ENCODE measurements at places on chromosomes 5 and 9.

DNA sequence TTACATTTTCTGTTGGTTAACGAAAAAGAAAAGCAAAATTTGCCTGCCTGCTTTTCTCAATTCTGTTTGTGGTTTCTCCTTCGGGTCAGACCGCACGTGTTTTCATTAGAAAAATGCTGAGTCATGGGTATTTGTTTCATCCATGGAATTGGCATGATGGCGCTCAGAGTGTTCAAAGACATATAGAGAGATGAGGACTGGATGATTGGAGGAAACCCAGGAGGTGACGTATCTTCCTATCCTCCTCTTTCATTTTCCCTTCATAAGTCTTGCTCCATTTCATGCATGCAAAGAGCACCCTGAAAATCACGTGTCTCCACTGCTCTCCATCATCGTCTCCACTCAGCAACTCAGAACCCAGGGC lies 353.8 kb upstream of the WWC1 start:
- peak; percentile 81 for DNase-seq

GRCh38 chr5:28077291-28078240 lies 1039.2 kb upstream of the CDH9 start:
- DNase-seq: no peak

- peak; percentile 19 for DNase-seq
Measured at GRCh38 chr5:79702606-79703380, 13.2 kb downstream of the CMYA5 start.

- no peak for DNase-seq
Measured at GRCh38 chr5:149299451-149300054, 27.9 kb downstream of the AFAP1L1 start.

DNA sequence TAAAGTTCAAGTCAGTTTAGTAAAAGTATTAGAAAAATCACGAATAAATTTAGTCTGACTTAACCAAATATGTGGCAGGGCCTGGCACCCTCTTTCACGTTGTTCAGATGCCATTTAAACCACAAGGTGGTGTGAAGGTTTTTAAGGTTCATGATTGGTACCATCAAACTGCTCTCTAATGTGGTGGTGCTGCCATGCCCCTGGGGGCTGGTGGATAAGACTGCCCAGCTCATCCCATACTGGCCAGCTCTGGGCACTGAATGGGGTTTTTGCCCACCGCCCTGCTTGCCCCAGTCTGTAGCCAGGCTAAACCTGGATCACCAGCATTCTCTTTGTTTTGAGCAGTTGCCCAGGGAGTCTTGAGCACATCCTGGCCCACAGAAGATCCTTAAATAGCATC lies 159.3 kb downstream of the GABBR2 start:
- DNase-seq: no peak

DNA sequence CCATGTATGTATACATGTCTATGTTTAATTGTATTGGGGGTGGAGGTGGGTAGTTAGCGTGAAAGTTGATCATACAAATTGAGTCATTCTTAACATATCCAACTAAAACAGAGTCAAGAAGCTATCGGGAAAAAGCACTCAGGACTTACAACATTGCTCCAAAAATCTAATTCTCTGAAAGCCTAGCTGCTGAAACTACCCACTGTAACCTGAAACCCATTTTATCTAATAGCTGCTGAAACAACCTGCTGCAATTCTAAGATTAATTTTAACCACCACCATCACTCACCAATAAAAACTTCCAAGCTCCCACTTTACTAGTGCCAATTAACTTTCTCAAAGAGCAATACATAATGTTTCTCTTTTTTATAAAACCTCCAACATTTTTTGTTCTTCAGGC lies 32.2 kb downstream of the KCNV2 start:
- no peak for DNase-seq

DNA sequence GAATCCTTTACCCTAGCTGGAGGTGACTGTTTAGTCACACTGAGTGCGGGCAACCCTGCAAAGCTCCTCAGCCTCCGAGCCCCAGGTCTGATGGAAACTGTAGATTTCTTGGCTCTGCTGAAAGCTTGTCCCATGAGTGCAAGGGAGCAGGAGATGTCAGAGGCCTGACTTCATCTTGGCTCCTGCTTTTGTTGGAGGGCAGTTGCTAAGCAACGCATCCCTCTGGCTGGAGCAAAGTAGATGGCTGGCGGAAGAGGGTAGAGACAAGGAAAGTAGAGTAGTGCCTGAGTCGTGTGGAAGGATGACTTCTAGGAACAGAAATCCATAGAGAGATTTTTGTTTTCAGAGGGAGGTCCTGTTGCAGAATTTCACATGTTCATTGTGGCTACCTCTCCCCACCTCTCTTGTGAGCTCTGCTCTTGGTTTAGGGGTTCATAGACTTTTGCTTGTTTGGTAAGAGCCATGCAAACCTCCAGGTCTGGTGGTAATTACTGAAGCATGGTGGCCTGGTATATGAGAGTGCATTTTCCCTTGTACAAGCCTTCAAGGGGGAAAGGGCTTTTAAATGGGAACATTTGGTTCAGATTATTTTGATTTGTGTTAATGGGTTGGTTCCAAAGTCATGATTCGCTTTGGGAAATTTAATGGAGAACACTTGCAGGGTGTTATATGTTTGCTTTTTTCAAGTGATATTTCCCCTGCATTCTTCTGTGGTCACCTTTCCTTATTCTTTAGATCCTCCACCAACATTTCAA lies 71.5 kb downstream of the ARHGAP26 start:
- peak; percentile 85 for DNase-seq

- peak; percentile 17 for DNase-seq
Measured at GRCh38 chr5:174097486-174098185, 52.1 kb downstream of the NSG2 start.

DNA sequence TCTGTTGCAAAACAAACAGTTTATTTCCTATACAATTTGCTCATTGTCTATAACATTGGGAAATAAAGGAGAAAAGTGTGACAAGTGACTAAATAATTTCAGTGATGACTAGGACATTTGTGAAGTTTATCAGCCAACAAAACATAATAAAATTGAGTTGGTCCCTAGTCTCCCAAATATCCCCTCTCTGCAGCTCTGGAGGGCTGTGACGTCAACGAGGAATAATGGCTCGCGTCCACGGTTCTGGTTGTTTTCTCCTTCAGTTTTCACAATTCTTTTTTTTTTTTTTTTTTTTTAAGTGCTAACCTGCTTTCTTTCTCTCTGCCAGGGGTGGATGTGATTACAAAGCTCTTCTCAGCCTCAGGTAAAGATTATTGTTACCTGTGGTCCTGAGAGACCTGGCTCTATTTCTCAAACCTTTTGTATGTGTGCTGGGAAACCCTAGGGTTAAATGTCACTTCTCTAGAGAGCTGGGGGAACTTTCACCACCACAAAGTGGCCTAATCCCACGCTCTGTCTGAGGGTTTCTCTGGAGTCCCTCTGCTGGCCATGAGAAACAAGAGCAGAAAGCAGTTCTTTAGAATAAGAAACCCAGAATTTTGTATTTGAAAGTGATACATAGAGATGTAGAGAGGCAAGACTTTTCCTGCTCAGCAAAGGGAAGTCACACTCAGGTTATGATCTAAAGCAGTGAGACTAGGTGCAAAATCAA lies 36.2 kb upstream of the ANKRD55 start:
- DNase-seq: peak; percentile 68

DNA sequence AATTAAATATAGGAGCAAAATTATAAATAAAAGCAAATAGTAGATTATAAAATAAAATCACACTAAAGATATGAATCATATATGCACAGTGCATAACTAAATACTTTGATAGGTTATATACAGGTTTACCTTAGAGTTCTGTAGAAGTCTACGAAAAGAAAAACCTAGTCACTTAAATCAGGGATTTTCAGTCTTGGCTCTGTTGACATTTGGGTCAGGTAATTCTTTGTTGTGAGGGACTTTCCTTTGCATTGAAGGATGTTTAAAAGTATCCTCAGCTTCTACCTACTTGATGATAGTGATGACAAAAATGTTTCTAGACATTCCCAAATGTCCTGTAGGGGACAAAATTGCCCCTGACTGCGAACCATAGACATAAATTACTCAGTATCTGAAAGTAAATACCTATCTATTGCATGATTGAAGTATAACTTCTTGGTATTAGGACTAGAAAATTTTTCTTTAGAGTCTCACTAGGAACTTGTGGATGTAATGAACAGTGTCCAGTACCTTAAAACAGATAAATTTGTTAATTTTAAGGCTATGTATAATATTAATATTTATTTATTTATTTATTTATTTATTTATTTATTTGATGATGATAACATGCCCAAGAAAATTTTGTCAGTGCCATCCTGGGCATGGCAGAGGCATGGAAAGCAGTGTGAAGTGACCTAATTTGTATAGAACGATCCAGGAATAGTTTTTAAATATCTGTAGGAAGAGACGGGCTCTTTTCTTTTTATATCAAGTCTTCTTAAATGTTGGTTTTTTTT lies 44.0 kb upstream of the LRRC70 start:
- DNase-seq: no peak

DNA sequence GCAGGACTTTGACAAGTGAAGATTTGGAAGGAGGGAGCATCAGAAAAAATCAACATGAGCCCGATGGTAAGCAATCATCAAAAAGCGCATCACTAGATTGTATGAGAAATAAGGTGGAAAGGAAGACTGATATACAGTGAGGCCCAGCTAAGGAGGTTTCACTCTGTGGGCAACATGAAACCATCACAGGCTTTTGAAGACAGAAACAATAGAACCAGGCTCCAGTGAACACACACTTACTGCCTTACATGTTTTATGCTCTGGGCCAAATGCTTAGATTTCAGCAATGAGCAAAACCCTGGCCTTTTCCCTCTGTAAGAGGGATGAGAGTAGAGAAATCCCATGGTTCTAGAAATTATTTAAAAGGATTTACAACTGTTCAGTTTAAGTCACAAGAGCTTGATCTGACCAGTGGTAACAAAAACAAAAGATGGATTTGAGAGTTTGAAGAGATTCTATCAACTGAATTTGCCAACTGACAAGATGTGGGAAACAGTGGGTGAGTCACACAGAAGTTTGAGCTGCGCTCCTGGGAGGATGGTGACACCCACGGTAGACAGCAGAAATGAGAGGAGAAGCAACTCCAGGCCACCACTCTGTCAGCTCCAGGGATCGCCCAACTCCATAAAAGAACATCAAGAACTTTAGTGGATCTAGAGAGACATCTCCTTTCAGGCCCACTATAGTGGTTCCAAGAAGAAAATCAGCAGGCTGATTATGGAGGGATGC lies 261.8 kb downstream of the MCTP1 start:
- DNase-seq: peak; percentile 3

DNA sequence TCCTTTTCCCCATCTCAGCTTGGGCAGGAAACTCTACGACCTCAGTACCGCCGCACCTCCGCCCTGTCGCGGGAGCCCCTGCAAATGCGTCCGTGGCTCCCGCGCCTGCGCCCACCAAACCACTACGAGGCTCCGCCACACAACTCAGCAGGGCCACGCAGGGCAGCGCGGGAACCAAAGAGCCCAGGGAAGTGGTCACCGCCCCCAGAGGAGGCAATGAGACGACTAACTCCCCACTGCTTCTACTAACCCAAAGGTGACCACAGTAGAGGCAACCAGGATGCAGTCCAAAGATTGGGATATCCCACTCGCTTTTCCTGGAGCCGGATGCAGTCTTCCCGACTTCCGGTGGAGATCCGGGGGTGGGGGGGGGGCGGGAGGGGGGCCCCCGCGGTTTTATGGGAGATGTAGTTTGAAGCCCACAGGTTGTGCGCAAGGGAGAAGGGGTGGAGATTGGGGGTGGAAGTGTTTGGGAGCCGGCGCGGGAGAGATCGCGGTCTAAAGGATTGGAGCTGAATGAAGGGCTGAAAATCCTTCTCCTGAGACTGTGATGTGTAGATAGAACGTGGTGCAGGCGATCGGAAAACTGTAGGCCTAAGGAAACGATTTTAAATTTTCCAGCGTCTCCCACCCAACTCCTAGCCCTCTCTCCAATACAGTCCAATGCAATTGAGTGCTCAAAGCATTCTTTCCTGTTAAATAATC lies at the start of gene NUDT12:
TSS of gene NUDT12 (minus strand) at position 337 of the 705 bp plus-strand sequence. CDS start 2,541 bp downstream, outside the sequence.
- DNase-seq: peak; percentile 82

- peak; percentile 52 for DNase-seq
Measured at GRCh38 chr5:9765419-9766140, 135.4 kb upstream of the TAS2R1 start.

DNA sequence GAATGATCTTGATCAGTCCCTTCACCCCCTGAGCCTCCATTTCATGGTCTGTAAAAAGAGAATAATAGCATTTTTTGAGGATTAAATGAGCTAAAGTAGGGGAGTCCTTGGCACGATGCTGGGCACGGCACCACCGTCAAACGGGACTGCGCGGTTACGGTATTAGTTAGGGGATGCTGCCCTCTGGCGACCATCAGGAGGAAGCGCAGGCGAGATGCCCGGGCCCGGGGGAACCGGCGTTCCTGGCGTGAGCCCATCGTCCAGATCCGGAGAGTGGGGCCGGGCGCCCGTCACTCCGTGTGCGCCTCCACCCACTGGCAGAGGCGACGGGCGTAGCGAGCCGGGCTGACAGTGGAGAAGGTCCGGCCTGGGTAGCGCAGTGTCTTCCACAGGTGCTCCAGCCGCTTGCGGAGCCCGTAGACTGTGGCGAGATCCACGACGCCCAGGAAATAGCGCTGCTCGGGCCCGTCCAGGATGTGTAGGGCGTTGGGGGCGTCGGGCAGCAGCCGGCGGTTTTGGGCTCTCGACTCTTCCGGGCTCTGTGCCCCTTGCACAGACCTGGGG lies 4.8 kb upstream of the ST6GALNAC4 start:
- peak; percentile 42 for DNase-seq

- DNase-seq: peak; percentile 93
Measured at GRCh38 chr5:122153230-122153629, 23.9 kb downstream of the ZNF474 start.

GRCh38 chr5:54541823-54542783 lies 24.5 kb downstream of the SNX18 start:
- no peak for DNase-seq

DNA sequence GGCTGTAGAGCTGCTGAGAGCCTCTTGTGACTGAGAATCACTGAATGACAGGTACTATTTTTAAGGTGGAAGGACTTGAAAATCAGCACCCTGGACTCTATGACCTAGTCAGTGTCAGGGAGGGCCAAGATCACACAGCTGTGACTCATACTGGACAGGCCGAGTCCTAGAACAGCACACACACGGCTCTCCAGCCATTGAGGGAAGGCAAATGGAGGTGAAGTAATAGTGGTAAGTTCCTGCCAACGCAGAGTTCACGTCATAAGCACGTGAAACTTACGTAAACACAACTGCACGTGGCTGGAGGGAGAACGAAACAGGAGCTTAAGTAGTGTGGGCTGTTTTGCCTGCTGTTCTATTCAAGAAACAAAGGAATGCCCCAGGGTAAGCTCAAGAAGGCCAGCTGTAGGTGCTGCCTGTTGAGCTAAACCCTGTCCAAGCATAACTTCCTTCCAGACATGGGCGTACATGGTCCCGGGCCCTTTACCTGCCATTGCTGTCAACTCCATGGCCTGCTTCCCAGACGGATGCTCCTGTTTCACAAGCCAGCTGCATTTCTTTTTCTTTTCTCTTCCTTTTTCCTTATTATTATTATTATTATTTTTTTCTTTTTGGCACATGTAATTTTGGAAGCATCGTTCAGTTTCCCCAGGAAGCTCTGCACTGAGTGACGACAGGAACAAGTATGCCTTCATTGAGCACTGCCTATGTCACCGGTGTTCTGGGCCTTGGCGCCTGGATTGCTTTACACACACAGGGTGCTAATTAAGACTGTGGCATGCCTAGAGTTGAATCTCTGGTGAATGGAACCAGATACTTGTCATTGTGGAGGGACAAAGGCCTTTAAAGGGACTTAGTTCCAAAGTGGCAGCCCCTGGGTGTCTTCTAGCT lies 10.2 kb upstream of the LCP2 start:
- DNase-seq: peak; percentile 32

All from fibroblast of skin of back (primary cell).